Peyer's patch (tissue), 4 donors: ENCODE measurements at places on chromosomes 6 and 20.

GRCh38 chr6:44076356-44077213 lies 50.7 kb downstream of the MRPL14 start:
- DNase-seq: no peak

DNA sequence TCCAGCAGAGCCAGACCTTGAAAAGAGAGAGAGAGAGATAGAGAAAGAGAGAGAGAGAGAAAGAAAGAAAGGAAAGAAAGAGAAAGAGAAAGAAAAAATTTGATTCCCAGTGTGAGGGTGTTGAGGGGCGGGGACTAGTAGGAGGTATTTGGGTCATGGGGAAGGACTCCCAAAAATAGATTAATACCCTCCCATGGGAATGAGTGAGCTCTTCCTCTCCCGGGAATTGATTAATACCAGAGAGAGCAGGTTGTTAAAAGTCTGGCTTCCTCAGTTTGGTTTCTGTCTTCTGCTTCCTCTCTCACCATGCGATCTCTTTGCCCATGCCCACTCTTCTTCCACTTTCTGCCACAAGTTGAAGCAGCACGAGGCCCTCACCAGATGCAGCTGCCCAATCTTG lies 28.8 kb upstream of the CFAP206 start:
- no peak for DNase-seq

DNA sequence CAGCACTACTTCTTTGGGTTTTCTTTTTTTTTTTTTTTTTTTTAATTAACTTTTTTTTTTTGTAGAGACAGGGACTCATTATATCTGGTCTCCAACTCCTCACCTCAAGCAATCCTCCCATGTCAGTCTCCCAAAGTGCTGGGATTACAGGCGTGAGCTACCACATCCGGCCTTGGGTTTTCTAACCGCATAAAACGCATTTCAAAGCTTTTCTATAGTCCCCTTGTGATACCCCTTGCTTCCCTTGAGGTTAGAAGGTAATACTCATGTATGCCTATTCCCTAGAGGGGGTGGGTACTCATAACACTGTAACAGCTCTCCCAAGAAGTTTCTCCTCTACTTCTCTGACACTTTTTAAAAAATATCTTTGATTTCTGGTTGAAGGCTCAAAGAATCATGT lies 23.9 kb upstream of the ASCC3 start:
- no peak for DNase-seq

GRCh38 chr6:148398678-148399077 lies 56.0 kb downstream of the SASH1 start:
- DNase-seq: no peak

GRCh38 chr20:54061101-54061881 lies 9.1 kb downstream of the BCAS1 start:
- no peak for DNase-seq

DNA sequence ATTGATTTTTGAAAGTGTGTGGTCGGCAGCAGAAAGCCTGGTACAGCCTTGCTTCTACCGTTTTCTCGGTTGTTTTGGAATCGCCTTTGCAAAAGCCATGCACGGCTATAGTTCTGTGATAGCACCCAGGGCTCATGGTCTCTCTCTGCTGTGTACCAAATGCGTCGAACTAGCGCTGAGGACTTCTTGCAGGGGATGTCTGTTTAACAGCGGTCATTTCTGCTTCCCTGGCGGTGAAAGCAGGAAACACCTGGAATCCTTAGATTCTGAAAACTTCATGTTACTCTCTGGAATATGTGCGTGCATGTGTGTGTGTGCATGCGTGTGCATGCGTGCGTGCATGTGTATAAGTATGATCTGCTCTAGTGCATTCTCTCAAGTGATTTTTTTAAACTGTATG lies 26.1 kb upstream of the GCNT2 start:
- no peak for DNase-seq

GRCh38 chr6:139161169-139161568 lies 26.3 kb downstream of the HECA start:
- no peak for DNase-seq

DNA sequence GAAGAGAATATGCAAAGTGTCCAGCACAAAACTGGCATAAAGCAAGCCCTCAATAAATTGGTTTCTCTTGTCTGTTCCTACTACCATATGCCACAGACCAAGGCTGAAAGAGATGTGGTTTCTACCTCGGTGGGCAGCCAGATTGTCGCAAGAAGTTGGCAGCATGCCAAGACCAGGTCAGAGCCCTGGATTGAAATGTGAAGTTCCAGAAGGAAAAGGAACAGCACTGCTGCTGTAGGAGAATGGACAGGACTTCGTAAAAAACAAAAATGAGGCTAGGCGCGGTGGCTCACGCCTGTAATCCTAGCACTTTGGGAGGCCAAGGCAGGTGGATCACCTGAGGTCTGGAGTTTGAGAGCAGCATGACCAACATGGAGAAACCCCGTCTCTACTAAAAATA lies 22.1 kb downstream of the MRPL14 start:
- DNase-seq: no peak

DNA sequence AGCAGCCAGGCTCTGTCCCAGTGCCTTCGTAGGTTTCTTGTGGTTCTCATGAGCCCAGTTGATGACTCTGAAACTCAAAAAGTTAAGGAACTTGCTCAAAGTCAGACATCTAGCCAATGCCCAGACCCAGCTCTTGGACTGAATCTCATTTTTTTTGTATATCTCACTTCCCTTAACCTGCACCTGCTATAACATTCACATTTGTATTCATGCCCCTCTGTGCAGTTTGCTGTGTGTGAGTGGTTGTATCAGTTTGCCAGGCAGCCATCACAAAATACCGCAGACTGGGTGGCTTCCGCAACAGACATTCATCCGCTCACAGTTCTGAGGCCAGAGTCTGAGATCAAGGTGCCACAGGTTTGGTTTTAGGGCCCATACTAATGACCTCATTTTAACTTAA lies 49.9 kb downstream of the IPCEF1 start:
- peak; percentile 55 for DNase-seq

DNA sequence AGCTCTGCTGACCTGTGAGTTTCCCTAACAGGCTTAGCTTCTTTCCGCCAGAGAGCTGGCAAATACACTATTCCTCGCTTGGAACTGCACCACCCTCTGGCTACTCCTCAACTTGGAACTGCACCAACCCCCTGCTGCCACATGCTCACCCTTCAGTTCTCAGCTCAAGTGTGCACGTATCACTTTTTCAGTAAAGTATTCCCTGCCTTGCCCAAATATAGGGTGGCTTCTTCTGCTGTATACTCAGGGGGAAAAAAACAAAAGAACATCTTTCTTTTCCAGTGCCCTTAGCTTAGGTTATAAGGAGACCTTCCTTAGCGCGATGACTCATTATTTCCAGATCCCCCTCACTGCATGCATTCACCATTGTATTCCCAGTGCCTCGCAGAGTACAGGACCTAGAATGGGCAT lies 21.2 kb downstream of the GNAS-AS1 start:
- peak; percentile 3 for DNase-seq

- no peak for DNase-seq
Observed at GRCh38 chr6:148367411-148368024, 24.9 kb downstream of the SASH1 start.

DNA sequence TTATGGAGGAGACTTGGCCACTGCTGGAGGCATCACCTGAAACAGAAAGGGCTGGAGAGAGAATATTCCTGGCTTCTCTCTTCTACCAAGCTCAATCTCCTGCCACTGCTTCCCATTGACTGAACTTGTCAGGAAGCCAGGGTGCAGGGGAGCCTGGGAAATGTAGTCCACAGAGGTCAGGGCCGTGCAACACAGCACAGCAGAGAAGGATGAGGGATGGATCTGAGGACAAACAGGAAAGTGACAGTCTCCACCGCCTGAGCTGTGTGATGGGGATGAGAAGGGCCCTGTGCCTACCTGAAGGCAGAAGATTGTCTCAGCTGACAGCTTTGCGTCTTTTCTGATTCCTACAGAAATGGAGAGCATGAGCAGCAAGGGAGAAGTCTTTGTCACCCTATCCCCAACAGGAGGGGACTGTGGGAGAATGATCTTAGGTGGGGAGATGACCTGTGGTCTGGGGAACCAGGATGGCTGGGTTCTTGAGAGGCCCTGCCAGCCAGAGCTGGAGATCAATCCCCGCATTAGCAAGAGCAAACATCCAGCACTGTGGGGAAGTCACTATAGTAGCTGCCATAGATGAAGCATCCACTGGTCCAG lies 114.2 kb downstream of the SNX5 start:
- DNase-seq: peak; percentile 71

GRCh38 chr6:14858808-14859207 lies 387.1 kb upstream of the JARID2 start:
- DNase-seq: no peak
